ENCODE measurements at places on chromosomes 5 and 9. TPM values are rescaled to one million over a fixed set of nuclear protein-coding genes. Genes with fewer than 3 reads are reported as not detected.

Gene SLC12A2
- total RNA-seq: 13.7 TPM

Gene PCYOX1L
- 26.7 TPM for total RNA-seq

DNA sequence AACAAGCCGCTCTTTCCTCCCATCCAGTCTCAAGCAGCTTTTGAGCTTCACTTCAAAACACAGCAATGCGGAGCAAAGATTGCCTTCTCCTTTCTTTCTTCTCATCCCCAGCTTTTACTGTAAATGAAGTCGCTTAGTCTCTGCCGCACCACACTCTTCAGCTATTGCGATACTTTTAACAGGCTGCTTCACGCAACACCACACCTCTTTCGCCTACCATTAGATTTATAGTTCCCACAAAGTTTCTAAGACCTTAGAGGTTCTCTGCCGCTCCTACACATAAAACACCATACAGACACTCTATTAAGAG, 711 bp downstream of the PGGT1B start:
- H3K27ac ChIP-seq: peak overlapping the region; percentile 92
- DNase-seq: no peak
- peak overlapping the region; percentile 89 for H3K4me3 ChIP-seq
- H3K4me1 ChIP-seq: peaks cover 35% of the 10 kb centered on the region

DNA sequence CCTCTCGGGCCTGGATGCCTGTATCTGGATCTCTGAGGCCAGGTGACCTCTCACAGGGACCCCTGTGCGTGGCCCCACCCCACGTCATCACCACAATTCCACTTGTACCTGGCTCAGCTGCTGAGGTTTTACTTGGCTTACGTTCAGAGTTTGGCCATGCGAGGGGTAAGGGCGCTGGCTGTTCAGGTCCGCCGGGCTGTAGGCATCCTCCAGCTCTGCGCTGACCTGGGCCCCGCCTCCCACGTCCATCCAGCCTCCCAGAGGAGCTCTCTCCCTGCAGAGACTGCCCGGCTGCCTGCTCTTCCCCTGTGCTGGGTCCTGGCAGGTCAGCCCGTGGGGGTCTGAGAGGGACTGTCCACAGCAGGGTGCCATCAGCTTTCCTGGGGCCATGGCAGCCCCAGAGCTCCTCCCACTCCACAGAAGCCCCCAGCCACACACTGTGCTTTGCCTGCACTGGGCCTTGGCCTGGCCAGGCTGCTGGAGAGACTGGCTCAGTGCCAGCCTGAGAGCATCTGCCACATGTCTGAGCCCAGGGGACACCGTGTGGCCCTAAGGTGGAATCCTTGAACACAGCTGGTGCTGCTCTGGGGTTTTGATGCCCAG, 43.6 kb downstream of the SLC6A3 start:
- H3K27me3 ChIP-seq: peaks cover 8% of the 10 kb centered on the region
- H3K27ac ChIP-seq: no peak overlapping the region
- H3K36me3 ChIP-seq: no peaks in the 10 kb centered on the region
- no peaks in the 10 kb centered on the region for H3K4me1 ChIP-seq
- H3K4me3 ChIP-seq: no peak overlapping the region
- DNase-seq: no peak

Data from activated CD8-positive, alpha-beta memory T cell treated with anti-CD3 and anti-CD28 coated beads, Interleukin-2, amount 10 ng/mL, durations not matched to agents 7 days and 5 days (primary cell).